CD4-positive, alpha-beta T cell (primary cell): ENCODE measurements at places on chromosomes 1 and 21.

- peak; percentile 9 for DNase-seq
- no peaks in the 10 kb centered on the region for H3K27me3 ChIP-seq
- no peak overlapping the region for H3K27ac ChIP-seq
- no peaks in the 10 kb centered on the region for H3K36me3 ChIP-seq
- peaks cover 9% of the 10 kb centered on the region for H3K4me1 ChIP-seq
- no peak overlapping the region for H3K4me3 ChIP-seq
These were observed 25.6 kb downstream of the CDK18 start for GRCh38 chr1:205530116-205530515.

GRCh38 chr1:32666901-32667566, 16.0 kb downstream of the RBBP4 start:
- H3K36me3 ChIP-seq, result peaks cover 92% of the 10 kb centered on the region
- no peaks in the 10 kb centered on the region for H3K27me3 ChIP-seq
- no peak overlapping the region for H3K4me3 ChIP-seq
- no peak for DNase-seq

DNA sequence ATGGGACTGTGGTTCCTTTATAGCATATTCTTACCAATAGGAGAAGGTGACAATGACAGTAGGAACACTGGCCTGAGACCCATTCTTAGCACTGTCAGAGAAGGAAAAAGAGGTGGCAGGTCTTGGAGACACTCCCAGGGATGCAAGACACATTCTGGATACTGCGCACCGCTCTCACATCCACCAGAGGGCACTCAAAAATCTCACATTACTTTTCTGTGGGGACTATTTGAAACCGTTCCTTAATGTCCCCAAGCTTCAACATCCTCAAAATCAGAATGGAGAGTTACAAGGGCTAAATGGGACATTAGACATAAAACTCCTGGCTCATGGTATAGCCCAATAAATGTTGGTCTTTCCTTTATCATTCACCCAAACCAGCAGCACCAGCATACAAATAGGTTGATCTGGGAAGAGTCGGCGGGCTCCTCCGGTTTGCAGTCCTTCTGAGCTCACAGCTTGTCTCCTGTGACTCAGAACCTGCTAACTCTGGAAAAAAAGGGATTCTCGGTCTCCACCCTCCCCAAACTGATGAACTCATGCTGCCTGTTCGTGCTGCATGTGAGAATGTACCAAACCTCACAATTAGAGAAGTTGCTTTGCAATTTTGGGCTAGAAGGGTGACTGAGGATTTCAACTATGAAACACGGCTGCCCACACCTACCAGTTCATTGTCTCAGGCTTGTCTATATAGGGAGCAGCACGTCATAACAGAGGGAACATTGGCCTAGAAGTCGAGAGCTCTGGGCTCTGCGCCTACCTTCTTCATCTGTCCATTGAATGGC, 40.2 kb downstream of the IL12RB2 start:
- H3K4me1 ChIP-seq, result peaks cover 4% of the 10 kb centered on the region
- H3K36me3 ChIP-seq, result no peaks in the 10 kb centered on the region
- no peak overlapping the region for H3K4me3 ChIP-seq
- H3K27ac ChIP-seq, result no peak overlapping the region

- peaks cover 35% of the 10 kb centered on the region for H3K36me3 ChIP-seq
- no peaks in the 10 kb centered on the region for H3K27me3 ChIP-seq
- peak overlapping the region; percentile 82 for H3K27ac ChIP-seq
- peaks cover 43% of the 10 kb centered on the region for H3K4me1 ChIP-seq
These were observed 580 bp downstream of the RBM34 start for GRCh38 chr1:235160383-235160956.

- no peak overlapping the region for H3K27ac ChIP-seq
- H3K27me3 ChIP-seq, result no peaks in the 10 kb centered on the region
- no peak overlapping the region for H3K4me3 ChIP-seq
These were observed 119.8 kb downstream of the OSBPL9 start for GRCh38 chr1:51736702-51737101.

- peak overlapping the region; percentile 36 for H3K27ac ChIP-seq
- H3K4me3 ChIP-seq, result peak overlapping the region; percentile 25
These were observed 75.4 kb downstream of the RUNX1 start for GRCh38 chr21:34973685-34974084.

- no peak for DNase-seq
- peaks cover 5% of the 10 kb centered on the region for H3K4me1 ChIP-seq
- H3K4me3 ChIP-seq, result no peak overlapping the region
- H3K27ac ChIP-seq, result no peak overlapping the region
- no peaks in the 10 kb centered on the region for H3K36me3 ChIP-seq
- H3K27me3 ChIP-seq, result no peaks in the 10 kb centered on the region
These were observed 17.5 kb downstream of the PDE9A start for GRCh38 chr21:42670884-42671283.

DNA sequence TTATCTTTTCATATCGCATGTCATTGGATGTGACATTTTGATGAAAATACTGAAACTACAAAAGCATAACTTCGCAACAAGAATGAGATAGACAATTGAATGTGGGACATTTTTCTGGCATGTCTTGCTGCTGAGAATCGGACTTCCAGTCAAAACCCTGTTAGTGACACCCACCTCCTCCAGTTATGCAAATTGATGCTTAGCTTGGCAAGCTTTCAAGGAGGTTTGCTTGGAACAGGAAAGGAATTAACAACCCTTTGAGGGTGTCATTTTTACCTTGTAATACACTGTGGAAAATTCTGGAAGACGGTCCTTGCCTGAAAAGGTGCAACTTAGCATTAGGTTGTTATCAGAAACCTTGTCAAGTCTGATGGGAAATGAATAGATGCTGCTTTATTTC, 38.8 kb upstream of the FAM3B start:
- no peak overlapping the region for H3K27ac ChIP-seq
- H3K4me1 ChIP-seq, result no peaks in the 10 kb centered on the region
- H3K4me3 ChIP-seq, result no peak overlapping the region
- H3K27me3 ChIP-seq, result no peaks in the 10 kb centered on the region
- no peaks in the 10 kb centered on the region for H3K36me3 ChIP-seq
- no peak for DNase-seq

- peak overlapping the region; percentile 93 for H3K27ac ChIP-seq
- peak overlapping the region; percentile 9 for H3K4me3 ChIP-seq
- no peak for DNase-seq
- H3K27me3 ChIP-seq, result no peaks in the 10 kb centered on the region
These were observed 5.5 kb downstream of the TNFRSF1B start for GRCh38 chr1:12172042-12172851.

GRCh38 chr1:233982827-233983518, 78.5 kb downstream of the SLC35F3 start:
- DNase-seq, result no peak
- no peaks in the 10 kb centered on the region for H3K27me3 ChIP-seq
- no peaks in the 10 kb centered on the region for H3K4me1 ChIP-seq
- no peak overlapping the region for H3K4me3 ChIP-seq

GRCh38 chr1:66480162-66480561, 53.8 kb upstream of the SGIP1 start:
- no peak for DNase-seq
- H3K4me1 ChIP-seq, result no peaks in the 10 kb centered on the region
- H3K4me3 ChIP-seq, result no peak overlapping the region

DNA sequence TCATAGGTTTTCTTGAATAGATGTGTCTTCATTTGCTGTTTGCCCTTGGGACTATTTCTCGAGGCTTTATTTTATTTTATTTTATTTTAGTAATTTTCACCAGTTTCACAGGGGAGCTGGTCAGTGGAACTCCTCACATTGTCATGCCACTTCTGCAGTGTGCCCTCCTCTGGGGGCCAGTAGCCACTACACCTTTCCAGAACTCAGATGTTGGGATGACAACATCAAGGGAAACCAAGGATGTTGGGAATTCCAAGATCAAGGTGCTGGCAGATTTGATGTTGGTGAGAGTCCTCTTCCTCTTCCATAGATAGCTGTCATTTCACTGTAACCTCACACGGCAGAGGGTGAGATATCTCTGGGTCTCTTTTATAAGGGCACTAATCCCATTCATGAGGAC, 35.5 kb downstream of the SLC26A9 start:
- DNase-seq, result no peak
- H3K27me3 ChIP-seq, result no peaks in the 10 kb centered on the region
- H3K36me3 ChIP-seq, result no peaks in the 10 kb centered on the region
- no peak overlapping the region for H3K27ac ChIP-seq
- no peak overlapping the region for H3K4me3 ChIP-seq
- H3K4me1 ChIP-seq, result no peaks in the 10 kb centered on the region

DNA sequence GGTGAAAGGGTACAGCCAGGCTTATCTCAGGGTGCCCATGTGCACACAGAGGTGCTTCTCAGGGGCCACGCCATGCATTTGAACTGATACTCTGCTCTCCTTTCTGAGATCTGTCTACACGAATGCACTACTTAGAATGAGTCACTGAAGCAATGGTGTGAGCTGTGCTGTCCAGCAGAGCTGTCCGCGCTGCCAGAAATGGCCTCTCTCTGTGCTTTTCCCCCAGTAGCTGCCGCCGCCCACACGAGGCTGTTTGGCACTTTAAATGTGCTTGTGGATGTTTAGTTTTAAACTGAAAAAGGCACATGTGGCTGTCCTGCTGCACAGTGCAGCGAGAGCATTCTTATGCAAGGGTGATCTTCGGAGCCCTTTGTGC, 87.1 kb upstream of the COL6A1 start:
- DNase-seq, result no peak

GRCh38 chr1:74733604-74734484, 892 bp downstream of the TYW3 start:
- H3K27me3 ChIP-seq, result no peaks in the 10 kb centered on the region
- DNase-seq, result peak; percentile 32
- H3K27ac ChIP-seq, result peak overlapping the region; percentile 81
- H3K36me3 ChIP-seq, result peaks cover 21% of the 10 kb centered on the region

GRCh38 chr1:159647616-159648015, 60.0 kb downstream of the APCS start:
- no peak overlapping the region for H3K4me3 ChIP-seq
- H3K27me3 ChIP-seq, result no peaks in the 10 kb centered on the region
- DNase-seq, result no peak
- H3K36me3 ChIP-seq, result no peaks in the 10 kb centered on the region

DNA sequence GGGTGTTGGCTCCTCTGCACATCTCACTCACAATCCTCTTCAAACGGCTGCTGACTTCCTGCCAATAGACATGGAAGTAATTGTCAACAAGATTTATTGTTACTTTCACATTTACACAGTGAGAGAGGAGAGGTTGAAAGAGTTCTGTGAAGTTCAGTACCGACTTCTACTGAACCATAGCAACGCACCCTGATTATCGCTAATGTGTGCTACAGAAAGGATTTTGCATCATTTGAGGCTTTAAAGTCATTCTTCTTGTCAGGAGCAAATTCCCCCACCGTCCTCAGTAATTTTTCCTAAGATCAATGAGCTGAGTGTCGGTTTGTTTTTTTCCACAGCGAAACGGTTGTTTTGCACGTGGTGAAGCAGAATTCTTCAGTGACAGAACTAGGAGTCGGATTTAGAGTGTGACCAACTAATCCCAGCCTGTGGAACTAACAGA, 361.0 kb downstream of the ADGRL2 start:
- H3K4me1 ChIP-seq, result no peaks in the 10 kb centered on the region
- no peak overlapping the region for H3K4me3 ChIP-seq
- H3K36me3 ChIP-seq, result no peaks in the 10 kb centered on the region
- no peak overlapping the region for H3K27ac ChIP-seq
- DNase-seq, result no peak

GRCh38 chr1:84078842-84079202, 65.2 kb upstream of the PRKACB start:
- DNase-seq, result no peak
- H3K27me3 ChIP-seq, result no peaks in the 10 kb centered on the region
- peak overlapping the region; percentile 74 for H3K4me3 ChIP-seq

DNA sequence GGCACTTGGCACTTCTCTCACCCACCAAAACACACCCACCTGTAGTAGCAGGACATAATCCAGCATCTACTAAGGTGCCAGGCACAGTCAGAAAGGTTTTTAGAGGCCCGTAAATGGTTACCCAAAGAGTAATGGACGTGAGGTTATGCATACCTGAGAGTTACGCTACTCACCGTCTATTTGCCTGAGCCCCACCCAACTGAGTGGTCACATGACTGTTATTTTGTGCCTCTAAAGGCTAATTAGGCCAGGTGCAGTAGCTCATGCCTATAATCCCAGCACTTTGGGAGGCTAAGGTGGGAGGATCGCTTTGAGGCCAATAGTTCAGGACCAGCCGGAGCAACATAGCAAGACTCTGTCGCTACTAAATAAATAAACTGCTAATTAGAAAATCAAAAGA, 11.0 kb downstream of the LMX1A start:
- no peak overlapping the region for H3K27ac ChIP-seq
- H3K4me1 ChIP-seq, result no peaks in the 10 kb centered on the region
- H3K27me3 ChIP-seq, result peaks cover 47% of the 10 kb centered on the region
- no peak overlapping the region for H3K4me3 ChIP-seq

DNA sequence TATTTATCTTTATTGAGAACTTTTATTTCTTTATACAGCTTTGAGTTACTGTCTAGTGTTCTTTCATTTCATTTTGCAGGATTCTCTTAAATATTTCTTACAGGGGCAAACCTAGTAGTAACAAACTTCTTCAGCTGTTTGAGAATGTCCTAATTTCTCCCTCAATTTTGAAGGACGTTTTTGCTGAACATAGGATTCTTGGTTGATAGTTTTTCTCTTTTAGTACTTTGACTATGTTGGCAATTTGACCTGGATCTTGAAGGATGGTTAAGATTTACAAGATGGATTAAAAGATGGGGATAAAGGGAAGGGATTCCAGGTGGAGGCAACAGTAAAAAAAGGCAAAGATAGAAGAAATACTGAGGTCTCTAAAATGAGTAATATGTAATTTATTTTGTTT, 38.9 kb downstream of the XPR1 start:
- H3K4me3 ChIP-seq, result no peak overlapping the region
- H3K27me3 ChIP-seq, result no peaks in the 10 kb centered on the region
- no peaks in the 10 kb centered on the region for H3K36me3 ChIP-seq
- H3K4me1 ChIP-seq, result no peaks in the 10 kb centered on the region
- H3K27ac ChIP-seq, result no peak overlapping the region

DNA sequence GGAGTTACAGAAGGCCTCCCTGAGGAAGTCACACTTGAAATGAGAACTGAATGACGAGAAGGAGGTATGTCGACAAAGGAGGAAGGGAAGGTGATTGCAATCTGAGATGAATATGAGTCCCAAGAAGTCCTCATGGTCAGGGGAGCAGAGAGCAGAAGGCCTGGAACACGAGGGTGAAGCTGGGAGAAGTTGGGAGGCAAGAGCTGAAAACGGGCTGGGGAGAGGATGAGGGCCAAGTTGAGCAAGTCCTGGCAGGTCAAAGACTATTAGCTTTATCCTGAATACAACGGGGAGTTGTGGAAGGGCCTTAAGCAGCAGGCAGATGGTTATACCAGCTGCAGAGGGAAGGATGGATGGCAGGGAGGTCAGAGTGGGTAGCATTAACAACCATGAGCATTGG, 89.5 kb downstream of the KCNJ15 start:
- H3K27me3 ChIP-seq, result no peaks in the 10 kb centered on the region
- no peaks in the 10 kb centered on the region for H3K36me3 ChIP-seq
- no peak for DNase-seq
- no peak overlapping the region for H3K27ac ChIP-seq

- no peak for DNase-seq
- H3K4me1 ChIP-seq, result no peaks in the 10 kb centered on the region
- no peaks in the 10 kb centered on the region for H3K27me3 ChIP-seq
- H3K36me3 ChIP-seq, result no peaks in the 10 kb centered on the region
These were observed 37.4 kb upstream of the NRDC start for GRCh38 chr1:51915951-51916350.

GRCh38 chr1:112706505-112707220, at the start of gene RHOC:
TSS of gene RHOC (minus strand) at chr1:112707127. CDS start at chr1:112703799, 3,328 bp downstream.
- no peak for DNase-seq
- no peak within 1 kb of the TSS for H3K27ac ChIP-seq
- H3K4me1 ChIP-seq, result peaks cover 38% of the 10 kb centered on the region
- H3K4me3 ChIP-seq, result peak within 1 kb of the TSS; percentile 60

- H3K4me1 ChIP-seq, result peaks cover 2% of the 10 kb centered on the region
- no peaks in the 10 kb centered on the region for H3K36me3 ChIP-seq
- no peak overlapping the region for H3K4me3 ChIP-seq
- no peak overlapping the region for H3K27ac ChIP-seq
- DNase-seq, result no peak
These were observed 9.2 kb upstream of the PADI1 start for GRCh38 chr1:17195731-17196130.
